GM23248 (cell line): ENCODE measurements at places on chromosomes 3 and 15.

DNA sequence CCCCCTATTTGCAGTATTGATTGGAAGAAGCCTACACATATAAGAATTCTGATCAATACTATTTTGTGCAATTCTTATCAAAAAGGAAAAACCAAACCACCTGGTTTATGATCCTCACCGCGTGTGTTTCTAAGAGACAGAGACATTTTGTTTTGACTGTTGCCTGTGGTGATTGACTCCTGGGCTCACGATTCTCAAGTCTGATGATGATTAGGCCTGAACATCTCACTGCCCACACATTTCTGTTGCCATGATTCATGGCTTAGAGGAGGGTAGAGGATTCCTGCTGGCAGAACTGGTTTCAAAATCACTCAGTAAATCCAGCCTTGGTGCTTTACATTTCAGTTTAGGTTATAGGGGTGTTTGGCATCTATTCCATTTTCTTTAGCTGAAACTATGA lies 88.3 kb upstream of the UBE3A start:
- DNase-seq: peak; percentile 61

- no peak for DNase-seq
Observed at GRCh38 chr3:195836476-195837135, 24.9 kb upstream of the MUC4 start.

- DNase-seq: no peak
Observed at GRCh38 chr3:78178740-78179363, 1139.0 kb downstream of the ROBO2 start.

- DNase-seq: no peak
Observed at GRCh38 chr15:77042955-77043920, 27.7 kb downstream of the TSPAN3 start.

GRCh38 chr3:115922681-115923347 lies 299.5 kb downstream of the GAP43 start:
- peak; percentile 56 for DNase-seq

GRCh38 chr15:64246364-64247189 lies 83.8 kb upstream of the PPIB start:
- DNase-seq: peak; percentile 92

DNA sequence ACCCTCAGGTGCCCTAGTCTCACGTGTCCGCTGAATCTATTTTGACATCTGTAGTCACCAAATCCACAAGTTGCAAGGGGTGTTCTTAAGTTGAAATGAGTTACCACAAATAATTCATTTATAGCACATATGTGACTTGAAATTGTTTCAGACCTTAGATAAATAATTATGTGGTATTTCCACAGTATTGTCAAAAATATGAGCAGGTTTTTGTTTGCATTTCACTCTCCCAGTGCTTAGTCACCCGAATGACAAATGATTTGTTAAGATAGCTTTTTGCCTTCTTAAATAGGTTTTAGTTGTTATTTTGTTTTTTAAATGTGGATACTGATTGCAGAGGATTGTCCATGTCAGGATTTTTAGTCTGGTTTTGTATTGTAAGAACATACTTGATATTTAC lies 2.6 kb downstream of the MFSD1 start:
- DNase-seq: no peak

- DNase-seq: no peak
Observed at GRCh38 chr15:75671730-75672602, 24.3 kb downstream of the SNX33 start.

- DNase-seq: peak; percentile 81
Observed at GRCh38 chr3:30658328-30659052, 52.1 kb downstream of the TGFBR2 start.

GRCh38 chr3:136632625-136633081 lies 119.5 kb downstream of the STAG1 start:
- DNase-seq: no peak

DNA sequence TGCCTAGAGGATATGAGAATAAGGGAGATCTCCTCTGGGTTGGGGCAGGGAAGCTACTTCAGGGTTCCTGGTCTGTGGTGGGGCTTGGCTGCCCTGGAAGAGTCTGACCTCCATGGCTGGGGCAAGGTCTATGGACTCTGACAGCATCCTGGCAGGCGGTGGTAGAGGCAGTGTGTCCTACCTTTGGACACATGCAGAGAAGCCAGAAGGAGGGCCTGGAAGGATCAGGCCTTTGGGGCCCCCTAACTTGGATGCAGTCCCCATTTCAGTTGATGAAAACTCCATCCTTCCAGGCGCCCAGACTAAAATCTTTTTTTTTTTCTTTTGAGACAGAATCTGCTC lies 10.4 kb downstream of the SPTBN5 start:
- DNase-seq: no peak
